ENCODE measurements at places on chromosomes 1 and 21. TPM values are rescaled to one million over a fixed set of nuclear protein-coding genes. Genes with fewer than 3 reads are reported as not detected.

DNA sequence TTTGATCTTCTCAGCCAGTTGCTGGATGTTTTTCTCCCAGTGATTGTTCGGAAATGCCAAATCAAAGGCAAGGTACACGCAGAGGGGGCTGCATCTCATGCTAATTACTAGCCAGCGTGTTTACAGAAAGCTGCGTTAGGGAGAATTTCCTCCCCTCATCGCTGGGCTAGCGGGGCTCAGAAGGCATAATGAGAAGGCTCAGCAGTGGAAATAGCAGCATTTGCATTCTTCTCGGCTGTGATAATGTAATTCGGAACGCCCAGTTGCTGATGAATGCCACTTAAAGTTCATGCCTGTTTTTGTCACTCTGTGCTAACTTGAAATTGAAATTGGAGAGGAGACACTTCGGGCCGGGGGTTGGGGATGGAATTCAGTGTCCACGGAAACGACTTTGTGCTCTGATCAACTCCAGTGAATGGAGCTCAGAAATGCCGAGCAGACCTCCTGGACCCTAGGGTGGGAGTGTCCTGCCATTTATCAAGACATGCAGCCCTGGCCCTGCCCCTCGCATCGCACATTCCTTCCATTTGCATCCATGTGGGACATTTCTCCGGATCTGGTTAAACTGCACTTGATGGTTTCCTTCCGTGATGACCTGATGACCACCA lies 313.4 kb upstream of the C1orf174 start:
- H3K4me3 ChIP-seq, result no peak overlapping the region
- no peaks in the 10 kb centered on the region for H3K4me1 ChIP-seq
- H3K36me3 ChIP-seq, result no peaks in the 10 kb centered on the region

GRCh38 chr1:85326336-85326735 lies 49.9 kb upstream of the BCL10 start:
- peaks cover 26% of the 10 kb centered on the region for H3K4me1 ChIP-seq
- DNase-seq, result no peak
- H3K36me3 ChIP-seq, result no peaks in the 10 kb centered on the region
- H3K27me3 ChIP-seq, result no peaks in the 10 kb centered on the region

GRCh38 chr1:151612501-151613281 lies 841 bp downstream of the SNX27 start:
- H3K27me3 ChIP-seq, result no peaks in the 10 kb centered on the region
- H3K27ac ChIP-seq, result peak overlapping the region; percentile 94
- peak; percentile 59 for DNase-seq
- peak overlapping the region; percentile 99 for H3K4me3 ChIP-seq
- H3K4me1 ChIP-seq, result peaks cover 63% of the 10 kb centered on the region
- peaks cover 7% of the 10 kb centered on the region for H3K36me3 ChIP-seq

The GPR25 gene
- total RNA-seq, result 0.62 TPM

DNA sequence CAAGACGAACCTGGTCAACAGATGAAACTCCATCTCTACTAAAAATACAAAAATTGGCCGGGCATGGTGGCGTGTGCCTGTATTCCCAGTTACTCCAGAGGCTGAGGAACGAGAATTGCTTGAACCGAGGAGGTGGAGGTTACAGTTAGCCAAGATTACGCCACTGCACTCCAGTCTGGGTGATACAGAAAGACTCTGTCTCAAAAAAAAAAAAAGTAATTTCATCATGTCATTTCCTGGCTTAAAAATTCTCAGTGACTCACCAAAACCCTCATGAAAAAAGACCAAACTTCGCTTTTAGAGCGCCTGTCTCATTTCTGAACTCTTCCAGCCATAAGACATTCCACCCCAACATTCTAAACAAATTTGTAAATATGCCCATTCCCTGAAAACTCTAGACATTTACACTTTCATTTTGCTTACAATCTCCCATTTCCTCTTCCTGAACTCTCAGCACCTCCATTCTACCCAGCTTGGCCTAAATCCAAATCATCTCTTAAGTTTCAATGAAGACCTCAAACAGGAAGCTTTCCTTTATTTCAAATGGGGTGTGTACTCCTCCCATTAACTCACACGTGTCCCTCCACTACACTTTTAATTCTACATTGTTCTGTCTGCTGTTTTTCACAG lies 50.5 kb upstream of the PRRC2C start:
- no peaks in the 10 kb centered on the region for H3K36me3 ChIP-seq
- H3K4me1 ChIP-seq, result no peaks in the 10 kb centered on the region
- H3K4me3 ChIP-seq, result no peak overlapping the region
- no peak for DNase-seq

DNA sequence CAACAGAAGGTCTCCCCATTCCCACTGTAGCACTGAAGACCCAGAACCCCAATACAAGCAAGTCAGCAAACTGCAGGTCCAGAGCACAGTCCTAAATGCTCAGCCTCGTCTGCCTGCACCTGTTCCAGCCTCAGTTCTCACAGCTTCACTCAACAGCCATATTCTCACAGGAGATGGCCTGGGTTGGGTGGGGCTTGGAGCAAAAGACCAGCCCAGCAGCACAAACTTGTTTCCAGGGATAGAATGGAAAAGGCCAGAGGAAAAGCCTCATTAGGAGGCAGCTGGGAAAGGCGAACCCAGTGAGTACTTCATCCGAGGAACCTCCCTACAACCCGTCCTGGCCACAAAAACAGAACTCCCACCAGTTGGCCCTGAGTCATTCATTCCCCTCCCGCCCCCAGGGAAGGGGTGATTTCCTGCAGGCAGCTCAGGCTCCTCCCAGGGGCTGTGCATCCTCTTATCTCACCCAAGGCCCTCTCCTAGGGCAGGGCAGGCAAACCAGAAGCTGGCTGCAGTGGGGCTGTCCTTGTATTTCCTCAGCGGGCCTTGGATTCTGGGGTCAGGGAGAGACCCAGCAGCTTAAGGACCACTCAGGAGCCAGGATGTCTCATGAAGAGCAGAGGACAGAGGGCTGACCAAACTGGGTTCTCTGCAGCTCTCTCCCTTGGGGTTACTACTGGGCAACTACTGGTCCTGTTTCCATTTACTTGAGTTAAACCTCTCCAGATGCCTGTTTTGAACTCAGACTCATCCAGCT lies 7.4 kb upstream of the MPL start:
- DNase-seq, result no peak
- H3K4me3 ChIP-seq, result no peak overlapping the region
- peaks cover 13% of the 10 kb centered on the region for H3K4me1 ChIP-seq
- H3K27ac ChIP-seq, result peak overlapping the region; percentile 58
- H3K27me3 ChIP-seq, result no peaks in the 10 kb centered on the region

- peak overlapping the region; percentile 90 for H3K27ac ChIP-seq
- DNase-seq, result peak; percentile 89
- peaks cover 28% of the 10 kb centered on the region for H3K36me3 ChIP-seq
- peaks cover 47% of the 10 kb centered on the region for H3K4me1 ChIP-seq
- no peaks in the 10 kb centered on the region for H3K27me3 ChIP-seq
Measured at GRCh38 chr1:153608742-153609584, 4.0 kb downstream of the S100A16 start.

The AADACL4 gene
- total RNA-seq, result not detected

The A3GALT2 gene
- not detected for total RNA-seq

The MLLT11 gene
- 0.56 TPM for total RNA-seq

The NPR1 gene
- 58.8 TPM for total RNA-seq

The PER3 gene
- 35.6 TPM for total RNA-seq

DNA sequence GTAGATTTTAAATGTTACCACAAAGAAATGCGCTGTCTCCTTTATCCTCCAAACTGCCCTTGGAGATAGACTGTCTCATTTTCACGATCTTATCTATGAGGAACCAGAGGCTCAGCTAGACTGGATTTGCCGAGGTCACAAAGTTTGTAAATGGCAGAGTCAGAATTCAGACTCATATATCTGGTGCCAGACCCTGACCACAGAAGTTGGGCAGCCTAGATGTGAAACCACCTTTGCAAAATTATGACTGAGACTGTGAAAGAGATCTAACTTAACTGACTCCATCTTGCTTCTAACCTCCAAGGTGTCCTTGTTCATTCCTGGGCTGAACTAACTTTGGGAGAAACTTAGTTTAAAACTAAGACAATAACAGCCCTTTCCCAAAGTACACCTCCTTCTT lies 14.1 kb downstream of the CNR2 start:
- H3K27ac ChIP-seq, result no peak overlapping the region
- no peak overlapping the region for H3K4me3 ChIP-seq
- H3K36me3 ChIP-seq, result no peaks in the 10 kb centered on the region
- H3K27me3 ChIP-seq, result peaks cover 11% of the 10 kb centered on the region

The CDCA8 gene
- 1.7 TPM for total RNA-seq

- DNase-seq, result no peak
Measured at GRCh38 chr1:219514728-219515127, 98.2 kb downstream of the ZC3H11B start.

The ETV3 gene
- 29.5 TPM for total RNA-seq

The CCSAP gene
- 12.2 TPM for total RNA-seq

GRCh38 chr1:171258943-171259342 lies 10.6 kb downstream of the FMO1 start:
- no peaks in the 10 kb centered on the region for H3K27me3 ChIP-seq
- peaks cover 4% of the 10 kb centered on the region for H3K4me1 ChIP-seq
- no peak overlapping the region for H3K4me3 ChIP-seq

- no peak for DNase-seq
- H3K4me3 ChIP-seq, result no peak overlapping the region
- no peak overlapping the region for H3K27ac ChIP-seq
- H3K36me3 ChIP-seq, result no peaks in the 10 kb centered on the region
- H3K4me1 ChIP-seq, result no peaks in the 10 kb centered on the region
Measured at GRCh38 chr1:7113136-7113535, 327.9 kb downstream of the CAMTA1 start.
